ENCODE measurements at places on chromosomes 11 and 22.
A peak's percentile ranks its signal among the peaks of the same experiment; 100 is the strongest.

DNA sequence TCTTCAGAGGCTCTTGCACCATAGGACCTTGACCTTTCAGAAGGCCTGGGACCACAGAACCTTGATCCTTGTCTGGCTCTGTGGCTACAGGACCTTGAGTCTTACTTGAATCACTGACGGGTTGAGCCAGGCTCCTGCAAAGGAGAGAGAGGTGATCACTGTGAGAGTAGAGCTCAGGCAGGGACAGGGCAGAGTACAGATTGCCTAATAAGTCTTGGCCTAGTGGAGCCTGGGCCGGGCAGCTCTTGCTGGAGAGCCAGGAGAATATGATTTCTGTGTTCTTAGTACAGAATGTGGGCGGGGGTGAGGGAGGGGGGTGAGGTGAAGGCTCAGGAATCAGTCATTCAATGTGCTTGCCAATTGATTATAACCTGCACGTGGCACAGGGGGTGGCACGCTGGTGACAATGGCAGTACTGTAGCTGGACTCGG, 26.0 kb downstream of the SERPINH1 start:
- DNase-seq = no peak

GRCh38 chr11:115170133-115170815, 333.9 kb downstream of the CADM1 start:
- no peak for DNase-seq

- peak; percentile 74 for DNase-seq
These were observed 133.7 kb downstream of the SNX19 start for GRCh38 chr11:130782361-130783222.

- no peak for DNase-seq
These were observed 56.0 kb upstream of the OR5AK2 start for GRCh38 chr11:56932572-56933220.

- no peak for DNase-seq
These were observed 5.3 kb upstream of the NAA40 start for GRCh38 chr11:63933459-63933858.

Data from left hindlimb (tissue), 1 donor.